ENCODE measurements at places on chromosomes 12 and 14.

DNA sequence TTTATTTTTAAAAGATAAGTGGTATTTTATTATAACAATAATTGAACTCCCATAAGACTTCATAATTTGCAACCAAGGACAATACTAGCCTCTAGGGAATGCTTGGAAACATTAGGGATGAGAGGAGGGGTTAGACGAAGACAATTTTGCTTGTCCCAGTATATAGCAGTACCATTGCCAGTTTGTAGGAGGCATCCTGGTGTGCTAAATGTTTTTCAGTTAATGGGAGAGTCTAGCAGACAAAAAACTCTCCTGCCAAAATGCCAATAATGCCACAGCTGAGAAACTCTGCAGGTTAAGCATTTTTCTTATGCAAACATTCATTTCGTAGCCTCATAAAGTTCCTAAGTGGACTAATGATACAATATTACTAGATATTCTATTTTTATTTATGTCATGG is 38.1 kb downstream of the RASSF9 start:
- DNase-seq = no peak

DNA sequence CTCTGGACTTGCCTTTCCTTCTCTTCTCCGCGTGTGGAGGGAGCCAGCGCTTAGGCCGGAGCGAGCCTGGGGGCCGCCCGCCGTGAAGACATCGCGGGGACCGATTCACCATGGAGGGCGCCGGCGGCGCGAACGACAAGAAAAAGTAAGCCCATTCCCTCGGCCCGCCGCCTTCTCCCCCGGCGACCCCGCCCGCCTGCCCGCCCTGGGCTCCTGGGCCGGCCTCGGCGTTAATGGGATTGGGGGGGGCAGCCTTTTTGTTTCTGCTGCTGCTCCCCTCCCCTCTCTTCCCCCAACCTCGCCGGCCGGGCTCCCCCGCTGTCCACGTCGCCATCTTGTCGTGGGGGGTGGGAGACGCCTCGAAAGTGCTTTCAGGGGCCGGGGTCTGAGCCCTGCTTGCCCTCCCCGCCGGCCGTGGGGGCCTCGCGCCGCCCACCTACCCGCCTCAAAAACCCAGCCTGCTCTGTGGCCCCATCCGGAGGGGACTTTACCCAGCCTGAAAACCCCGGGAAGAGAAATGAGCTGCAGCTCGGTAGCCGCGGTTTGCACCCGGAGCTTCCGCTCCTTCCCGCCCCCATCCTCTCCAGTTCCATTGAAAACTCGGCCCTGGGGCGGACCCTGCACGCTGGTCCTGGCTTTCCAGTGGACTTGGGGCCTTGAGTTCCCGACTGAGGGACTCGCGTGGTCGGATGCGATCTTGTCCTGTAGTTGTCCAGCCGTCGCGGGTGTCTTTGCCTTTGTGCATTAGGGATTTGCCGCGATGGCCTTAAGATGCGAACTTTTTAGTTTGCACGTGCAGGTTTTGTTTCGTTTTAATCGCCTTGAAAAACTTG is 598 bp downstream of the HIF1A start:
- DNase-seq = peak; percentile 37

DNA sequence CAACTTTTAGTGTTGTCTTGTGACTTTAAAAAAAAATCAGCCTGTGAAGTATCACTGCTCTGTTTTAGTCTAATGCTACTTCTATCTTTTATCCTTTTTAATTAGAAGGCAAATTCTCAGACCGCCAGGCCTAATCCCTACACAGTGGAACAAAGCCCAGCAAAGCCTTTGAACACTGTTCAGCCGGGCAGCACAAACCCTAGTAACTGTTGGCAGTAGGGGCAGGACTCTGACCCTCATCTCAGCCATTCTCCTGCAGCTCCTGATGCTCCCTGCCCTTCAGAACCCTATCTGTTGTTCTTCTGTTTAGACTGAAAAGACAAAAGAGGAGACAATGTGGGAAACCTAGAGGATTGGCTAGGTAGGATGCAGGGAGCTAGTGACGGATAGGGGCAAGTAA is 78.0 kb upstream of the OTX2 start:
- no peak for DNase-seq

DNA sequence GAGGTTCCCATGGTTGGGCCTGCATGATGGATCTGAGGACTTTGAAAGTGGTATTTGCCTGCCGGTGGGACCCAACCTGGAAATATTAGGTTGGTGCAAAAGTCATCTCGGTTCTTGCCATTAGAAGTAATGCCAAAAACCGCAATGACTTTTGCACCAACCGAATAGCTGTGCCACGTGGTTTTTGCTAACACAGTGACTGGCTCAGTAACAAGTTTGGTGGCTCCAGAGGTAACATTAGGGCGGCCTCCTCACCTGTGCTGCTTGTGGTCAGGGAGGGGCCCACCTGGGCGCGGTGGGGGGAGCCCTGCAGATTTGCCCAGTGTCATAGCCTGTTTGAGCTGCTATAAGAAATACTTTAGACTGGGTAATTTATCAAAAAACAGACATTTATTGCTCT is 1.8 kb downstream of the BDKRB2 start:
- no peak for DNase-seq

DNA sequence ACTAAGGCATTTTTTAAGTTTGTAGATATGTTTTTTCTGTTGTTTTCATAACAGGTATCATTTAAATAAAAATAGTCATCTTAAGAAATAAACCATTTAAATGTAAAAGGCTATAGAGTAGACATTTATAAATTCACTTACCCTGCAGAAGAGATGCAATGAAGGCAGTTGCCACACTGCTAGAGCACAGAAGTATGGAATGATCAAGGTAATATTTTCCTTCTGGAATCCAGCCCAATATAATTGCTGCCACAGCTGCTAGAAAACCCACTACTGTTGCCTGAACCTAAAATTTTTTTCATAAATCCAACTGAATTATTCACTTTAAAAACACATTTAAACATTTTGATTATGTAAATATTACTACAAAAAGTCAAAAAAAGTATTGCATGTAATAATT is 69.2 kb downstream of the SLC41A2 start:
- no peak for DNase-seq

DNA sequence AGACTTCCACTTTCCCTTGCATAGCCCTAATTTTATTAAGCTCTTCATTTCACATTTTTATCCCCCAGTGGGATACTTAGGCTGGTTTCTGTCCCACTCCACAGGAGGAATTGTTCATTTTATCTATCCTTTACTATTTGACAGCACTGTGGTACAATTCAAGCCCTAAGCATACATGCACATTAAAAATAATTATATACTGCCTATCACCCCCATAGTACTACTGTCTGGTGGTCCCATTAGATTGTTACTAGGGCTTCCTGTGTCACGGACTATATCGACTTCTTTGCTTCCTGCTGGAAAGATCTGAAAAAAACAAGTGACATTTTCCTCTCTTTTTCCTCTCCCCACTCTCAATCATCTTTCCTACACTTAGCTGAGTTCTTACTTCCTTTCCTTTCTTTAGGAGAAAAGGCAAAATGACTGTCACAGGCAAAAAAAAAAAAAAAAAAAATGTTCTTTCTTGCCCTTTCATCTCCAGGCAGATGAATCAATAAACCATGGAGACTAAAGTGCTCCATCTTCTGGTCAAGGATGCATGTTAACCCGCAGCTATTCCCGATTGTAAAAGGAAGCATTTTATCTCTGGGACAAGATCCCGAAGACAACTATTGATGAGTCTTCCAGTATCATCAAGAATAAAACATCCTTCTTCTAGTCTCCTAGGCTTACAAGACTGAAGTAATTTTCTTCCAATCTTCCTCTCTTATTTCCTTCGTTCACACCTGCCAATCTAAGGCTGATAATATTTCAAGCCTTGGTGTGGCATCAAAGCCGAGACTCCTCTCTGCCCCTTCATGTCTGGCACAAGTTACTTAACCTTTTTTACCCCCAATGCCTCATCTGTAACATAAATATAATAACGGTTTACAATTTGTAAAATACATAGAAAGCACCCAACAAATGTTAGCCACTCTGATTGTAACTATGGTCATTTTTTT is 94.4 kb upstream of the PLEKHG7 start:
- no peak for DNase-seq

All from stimulated activated CD8-positive, alpha-beta memory T cell treated with anti-CD3 and anti-CD28 coated beads, Interleukin-7, amount 100 ng/mL, for 48 hours (primary cell).